ENCODE measurements at places on chromosomes 4 and X. TPM values are rescaled to one million over a fixed set of nuclear protein-coding genes. Genes with fewer than 3 reads are reported as not detected.

The WAS gene
- total RNA-seq: 0.19 TPM

The LRIT3 gene
- not detected for total RNA-seq

The RHOXF2 gene
- total RNA-seq: not detected

The FAM53A gene
- 0.95 TPM for total RNA-seq

The PABPC1L2A gene
- total RNA-seq: not detected

The ARHGAP36 gene
- total RNA-seq: not detected

The AADAT gene
- 8.7 TPM for total RNA-seq

The ARMCX4 gene
- 0.57 TPM for total RNA-seq

The DRD5 gene
- total RNA-seq: not detected

The CLIC2 gene
- total RNA-seq: not detected

The FAAH2 gene
- total RNA-seq: 0.12 TPM

The DMD gene
- total RNA-seq: 0.05 TPM

The WNK3 gene
- total RNA-seq: 0.05 TPM

The FGB gene
- total RNA-seq: 15.9 TPM

The DCHS2 gene
- not detected for total RNA-seq

The RIBC1 gene
- 0.64 TPM for total RNA-seq

The SLC4A4 gene
- 1.2 TPM for total RNA-seq

The ZNF275 gene
- 4.8 TPM for total RNA-seq

The EDA gene
- total RNA-seq: 0.41 TPM

The TIGD4 gene
- total RNA-seq: 0.17 TPM

The SYNPO2 gene
- total RNA-seq: 1.3 TPM

The EREG gene
- 28.3 TPM for total RNA-seq

The RAB33B gene
- total RNA-seq: 2.2 TPM

The GPR82 gene
- not detected for total RNA-seq

The TNMD gene
- not detected for total RNA-seq

The MAGEA6 gene
- total RNA-seq: 12.0 TPM

The GABRE gene
- 27.3 TPM for total RNA-seq

The DAPP1 gene
- total RNA-seq: not detected

The ASIC5 gene
- total RNA-seq: not detected

The CLTRN gene
- total RNA-seq: 1.1 TPM

The PSAPL1 gene
- total RNA-seq: 0.33 TPM

The PDLIM3 gene
- total RNA-seq: 0.12 TPM

The VCX3B gene
- total RNA-seq: not detected

The RAB41 gene
- total RNA-seq: not detected

The ITGB1BP2 gene
- total RNA-seq: 0.88 TPM

The SHROOM3 gene
- total RNA-seq: 11.7 TPM

The NIPAL1 gene
- total RNA-seq: 0.65 TPM

The DUSP21 gene
- not detected for total RNA-seq

The UNC5C gene
- total RNA-seq: not detected

The ZNF732 gene
- total RNA-seq: not detected
